ENCODE measurements at places on chromosomes 16 and 17.

- DNase-seq: peak; percentile 17
Measured at GRCh38 chr17:38705803-38706504, 881 bp downstream of the MLLT6 start.

GRCh38 chr17:79029327-79030009 is 5.5 kb downstream of the C1QTNF1 start:
- DNase-seq: no peak

GRCh38 chr16:87580855-87581261 is 21.4 kb upstream of the JPH3 start:
- DNase-seq: no peak

DNA sequence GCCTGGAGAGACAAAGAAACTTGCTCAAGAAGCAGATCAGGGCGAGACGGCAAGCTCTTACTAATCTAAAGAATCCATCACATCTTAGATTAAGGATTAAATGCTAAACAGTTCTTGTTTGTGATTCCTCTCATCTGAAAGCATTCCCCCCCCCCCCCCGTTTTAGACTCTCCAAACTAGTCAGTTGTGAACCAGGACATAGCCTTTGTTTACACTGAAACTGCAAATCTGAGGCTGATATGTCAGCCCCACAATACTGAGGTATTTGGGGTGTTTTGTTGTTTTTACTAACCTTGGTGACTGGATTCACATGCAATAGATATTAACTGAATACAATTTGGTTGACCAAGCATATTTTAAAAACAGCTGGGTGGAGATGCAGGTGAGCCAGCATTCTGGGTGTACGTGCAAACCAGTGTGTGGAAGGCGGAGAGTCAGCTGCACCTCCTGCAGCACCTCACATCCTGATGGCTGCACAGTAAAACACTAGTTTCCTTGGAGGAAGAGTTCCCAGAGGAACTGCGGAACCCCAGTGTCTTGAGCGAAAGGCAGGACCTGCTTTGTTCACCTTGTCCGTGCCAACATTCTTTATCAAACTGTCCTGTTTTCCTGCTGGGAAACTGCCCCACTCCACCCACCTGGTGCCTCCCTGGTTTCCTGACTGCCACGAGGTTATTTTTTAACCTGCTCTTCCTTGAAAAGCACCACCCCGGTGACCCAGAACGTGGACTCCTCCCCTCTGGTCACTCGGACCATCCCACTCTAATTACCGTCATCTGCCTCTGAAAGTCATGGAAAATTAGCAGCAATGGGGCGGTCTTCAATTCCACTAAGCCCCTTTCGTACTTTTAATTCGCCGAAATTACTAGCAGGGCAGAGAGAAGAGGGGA is 1.2 kb upstream of the YPEL2 start:
- no peak for DNase-seq

GRCh38 chr16:56960681-56961281 is 969 bp upstream of the CETP start:
- no peak for DNase-seq

- no peak for DNase-seq
Measured at GRCh38 chr17:61863801-61864126, 436 bp upstream of the BRIP1 start.

- no peak for DNase-seq
Measured at GRCh38 chr16:49350265-49351095, 23.1 kb upstream of the C16orf78 start.

DNA sequence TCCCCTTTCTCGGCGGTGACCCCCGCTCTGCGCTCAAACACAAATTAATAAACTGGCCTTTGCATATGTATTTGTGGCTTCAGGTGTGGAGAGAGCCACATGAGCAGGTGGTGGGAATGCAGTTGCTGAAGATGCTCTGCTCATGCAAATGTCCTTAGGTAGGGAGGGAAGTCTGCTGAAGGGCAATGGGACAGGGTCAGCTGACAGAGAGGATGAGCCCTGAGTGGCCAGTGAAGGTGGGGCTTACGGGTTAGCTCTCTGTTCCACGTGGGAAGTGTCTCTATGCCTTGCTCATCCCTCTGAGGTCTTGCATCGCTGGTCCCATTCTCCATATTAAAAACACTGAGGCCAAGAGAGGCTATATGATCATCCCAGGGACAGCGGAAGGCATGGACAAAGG is 74.2 kb upstream of the CCL1 start:
- no peak for DNase-seq

DNA sequence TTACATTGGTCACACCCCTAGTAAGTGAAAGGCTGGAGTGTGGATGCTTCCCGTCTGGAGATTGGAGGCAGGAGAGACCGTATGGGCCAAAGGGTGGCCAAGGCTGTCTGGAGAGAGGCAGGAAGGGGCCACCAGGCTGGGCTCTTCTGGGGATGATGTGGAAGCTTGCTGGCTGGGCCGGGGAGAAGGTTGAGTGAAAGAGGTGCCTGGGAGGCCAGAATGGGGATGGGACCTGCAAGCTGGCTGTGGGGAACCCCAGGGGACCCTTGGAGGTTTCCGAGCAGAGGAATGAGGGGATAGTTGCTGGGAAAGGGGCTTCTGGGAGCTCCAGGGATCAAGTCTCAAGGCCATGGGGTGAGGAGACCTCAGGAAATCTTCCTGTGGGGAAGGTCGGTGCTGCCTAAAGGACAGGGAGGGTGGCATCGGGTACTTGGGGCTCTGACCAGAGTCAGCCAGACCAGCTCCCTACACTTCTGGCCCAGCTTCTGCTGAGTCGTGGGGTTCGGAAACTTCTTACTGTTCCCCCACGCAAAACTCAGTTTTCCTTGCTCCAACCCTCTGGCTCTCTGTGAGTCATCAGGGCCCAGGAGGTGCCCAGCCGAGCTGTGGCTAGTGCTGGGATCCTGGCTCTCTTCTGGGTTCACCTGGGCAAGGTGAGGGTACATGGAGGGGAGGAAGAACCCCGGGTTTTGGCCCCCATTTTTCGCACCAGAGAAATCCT is 3.1 kb downstream of the MRC2 start:
- DNase-seq: no peak

DNA sequence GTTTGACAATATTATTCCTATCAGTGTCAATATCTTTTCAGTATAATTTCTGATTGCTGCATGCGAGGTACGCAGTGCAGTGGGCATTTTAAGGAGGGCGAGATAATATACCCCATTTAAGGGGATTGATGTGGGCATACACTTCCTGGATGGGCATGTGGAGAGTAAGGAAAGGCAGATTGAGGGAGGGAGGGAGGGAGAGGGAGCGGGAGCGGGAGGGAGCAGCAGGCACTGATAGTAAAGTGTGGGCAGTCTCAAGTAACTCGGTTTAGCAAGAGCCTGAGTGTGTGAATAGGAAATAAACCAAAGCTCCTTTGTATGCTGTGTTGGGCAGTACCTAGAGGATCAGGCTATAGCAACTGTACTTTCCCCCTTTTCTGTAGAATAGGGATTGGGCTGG is 5.1 kb downstream of the BPTF start:
- DNase-seq: no peak
